ENCODE measurements at places on chromosomes 1 and 21. TPM values are rescaled to one million over a fixed set of nuclear protein-coding genes. Genes with fewer than 3 reads are reported as not detected.

- DNase-seq = peak; percentile 45
These were observed 17.3 kb downstream of the PDPN start for GRCh38 chr1:13600762-13601453.

DNA sequence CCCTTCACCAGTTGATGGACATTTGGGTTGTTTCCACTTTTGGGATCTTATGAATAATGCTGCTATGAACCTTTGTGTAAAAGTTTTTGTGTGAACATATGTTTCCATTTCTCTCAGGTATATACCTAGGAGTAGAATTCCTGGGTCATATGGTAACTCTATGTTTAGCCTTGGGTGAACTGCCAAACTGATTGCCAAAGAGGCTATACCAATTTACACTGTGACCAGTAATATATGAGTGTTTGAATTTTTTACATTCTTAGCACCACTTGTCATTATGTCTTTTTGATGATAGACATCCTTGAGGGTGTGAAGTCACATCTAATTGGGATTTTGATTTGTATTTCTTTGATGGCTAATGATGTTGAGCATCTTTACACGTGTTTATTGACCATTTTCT lies 290.1 kb downstream of the DUSP10 start:
- no peak for DNase-seq

DNA sequence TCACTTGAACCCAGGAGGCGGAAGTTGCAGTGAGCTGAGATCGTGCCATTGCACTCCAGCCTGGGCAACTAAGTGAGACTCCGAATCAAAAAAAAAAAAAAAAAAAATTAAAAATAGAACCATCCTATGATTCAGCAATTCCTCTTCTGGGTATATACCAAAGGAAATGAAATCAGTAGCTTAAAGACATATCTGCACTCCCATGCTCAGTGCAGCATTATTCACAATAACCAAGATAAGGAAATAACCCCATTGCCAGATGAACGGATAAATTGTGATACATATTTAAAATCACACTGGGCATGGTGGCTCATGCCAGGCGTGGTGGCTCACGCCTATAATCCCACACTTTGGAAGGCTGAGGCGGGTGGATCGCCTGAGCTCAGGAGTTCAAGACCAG lies 23.8 kb downstream of the ALDH9A1 start:
- DNase-seq = no peak

DNA sequence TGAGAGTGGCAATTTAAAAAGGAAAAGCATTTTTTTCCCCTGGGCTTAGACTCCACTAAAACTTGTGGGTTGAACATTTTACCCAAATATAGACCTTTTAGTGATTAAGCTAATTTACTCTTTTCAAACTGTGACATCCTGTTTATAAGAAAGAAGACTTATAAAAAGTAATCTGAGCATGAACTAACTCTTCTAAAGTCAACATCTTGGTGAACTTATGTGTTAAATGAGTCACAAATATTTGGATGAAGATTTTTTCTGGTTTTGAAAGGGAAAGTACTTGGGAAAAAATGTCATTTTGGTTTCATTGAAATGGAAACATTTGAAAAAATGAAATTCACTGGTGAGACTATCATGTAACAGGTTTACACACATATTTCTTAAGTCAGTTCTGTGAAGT lies 109.8 kb downstream of the KCNK2 start:
- DNase-seq = peak; percentile 71

GRCh38 chr1:65832296-65832695 lies 39.6 kb downstream of the PDE4B start:
- no peak for DNase-seq

GRCh38 chr1:76351655-76352054 lies 277.1 kb downstream of the ST6GALNAC3 start:
- DNase-seq = no peak

S100A10 gene
- total RNA-seq = 70.0 TPM

DNA sequence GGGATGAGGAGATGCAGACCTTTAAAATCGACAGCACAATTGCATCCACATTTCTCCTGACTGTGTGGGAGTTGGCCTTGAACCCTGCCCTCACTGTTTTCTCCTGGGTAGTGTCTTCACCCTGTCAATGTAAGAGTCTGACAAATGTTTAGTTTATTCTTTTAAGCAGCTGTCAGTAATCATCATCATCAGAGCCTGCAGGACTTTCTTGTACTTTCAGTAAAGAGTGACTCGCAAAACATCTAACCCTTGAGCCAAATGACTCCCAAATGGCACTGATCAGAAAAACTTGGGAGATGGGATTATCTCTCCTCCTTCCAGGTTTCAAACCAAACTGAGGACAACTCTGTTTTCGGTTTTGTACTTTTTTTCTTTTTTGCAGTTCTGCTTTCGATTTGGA lies 460.2 kb downstream of the KIF26B start:
- peak; percentile 8 for DNase-seq

GRCh38 chr1:200448034-200448762 lies 38.4 kb upstream of the ZNF281 start:
- no peak for DNase-seq

All from fibroblast of villous mesenchyme (primary cell).